Naive thymus-derived CD8-positive, alpha-beta T cell (primary cell): ENCODE measurements at places on chromosomes 16 and 17. TPM values are rescaled to one million over a fixed set of nuclear protein-coding genes. Genes with fewer than 3 reads are reported as not detected.

GRCh38 chr17:51487947-51488346 lies 227.6 kb downstream of the UTP18 start:
- peak; percentile 21 for DNase-seq

ACSM3 gene
- 15.5 TPM for total RNA-seq

DNA sequence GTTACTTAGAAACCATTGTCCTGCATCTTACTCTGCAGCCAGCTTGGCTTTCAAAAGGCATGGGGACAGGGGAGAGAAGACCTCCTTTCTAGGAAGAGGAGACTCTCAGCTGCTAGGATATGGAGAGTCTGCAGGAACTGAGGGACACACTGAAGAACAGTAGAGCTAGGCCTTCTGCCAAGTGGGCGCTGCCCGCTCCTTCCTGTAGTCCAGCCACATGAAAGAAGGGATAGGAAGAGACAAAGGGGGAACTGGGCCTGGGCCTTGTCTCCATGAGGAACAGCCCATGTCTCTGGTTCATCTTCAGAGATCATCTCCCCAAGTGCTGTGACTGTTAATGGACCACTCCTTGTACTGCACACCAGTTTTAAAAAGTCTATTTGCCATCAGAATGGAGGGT lies 78.4 kb downstream of the SYCE1L start:
- no peak for DNase-seq

PGAP6 gene
- total RNA-seq = 80.4 TPM

GRCh38 chr17:42378959-42379594 lies 9.2 kb downstream of the STAT3 start:
- no peak for DNase-seq

DNA sequence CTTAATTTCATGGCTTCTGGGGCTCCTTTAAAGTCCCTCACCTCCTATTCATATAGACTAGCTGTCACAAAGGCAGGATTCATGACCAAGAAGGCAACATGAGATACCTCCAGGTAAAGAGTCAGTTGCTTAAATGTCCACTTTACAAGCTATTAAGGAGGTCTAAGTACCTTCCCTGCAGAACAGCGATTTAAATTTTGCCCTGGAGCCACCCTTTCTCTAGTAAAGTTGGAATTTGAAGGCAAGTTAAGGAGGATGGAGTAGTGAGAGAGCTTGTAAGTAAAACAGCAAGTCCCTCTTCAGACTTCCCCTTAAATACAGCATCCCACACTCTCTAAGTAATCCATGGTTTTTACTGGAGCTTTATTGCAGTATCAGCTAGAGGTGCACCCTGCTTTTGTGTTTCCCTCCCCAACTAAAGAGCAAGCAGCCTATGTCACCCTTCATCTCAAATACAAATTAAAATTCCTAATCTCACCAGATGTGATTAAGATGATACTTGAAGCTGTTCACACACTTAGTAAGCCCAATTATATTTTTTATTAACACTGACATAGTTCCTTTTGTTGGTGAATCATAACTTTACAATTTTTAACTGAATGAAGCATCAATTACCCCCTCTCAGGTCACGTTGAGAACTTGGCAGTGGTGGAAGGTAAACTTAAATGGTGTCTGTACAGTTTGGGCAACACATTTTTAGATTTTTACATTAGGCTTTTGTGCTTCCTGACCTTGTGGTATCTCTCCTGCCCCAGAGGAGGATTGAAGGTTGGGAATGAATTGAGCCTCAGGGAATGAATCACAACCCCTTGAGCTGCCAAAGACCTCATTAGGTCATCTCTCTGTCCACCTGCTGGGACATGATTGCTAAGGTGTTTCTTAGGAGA lies 108.9 kb downstream of the TANGO6 start:
- DNase-seq = no peak
